ENCODE measurements at places on chromosomes 6 and 20. TPM values are rescaled to one million over a fixed set of nuclear protein-coding genes. Genes with fewer than 3 reads are reported as not detected.

DNA sequence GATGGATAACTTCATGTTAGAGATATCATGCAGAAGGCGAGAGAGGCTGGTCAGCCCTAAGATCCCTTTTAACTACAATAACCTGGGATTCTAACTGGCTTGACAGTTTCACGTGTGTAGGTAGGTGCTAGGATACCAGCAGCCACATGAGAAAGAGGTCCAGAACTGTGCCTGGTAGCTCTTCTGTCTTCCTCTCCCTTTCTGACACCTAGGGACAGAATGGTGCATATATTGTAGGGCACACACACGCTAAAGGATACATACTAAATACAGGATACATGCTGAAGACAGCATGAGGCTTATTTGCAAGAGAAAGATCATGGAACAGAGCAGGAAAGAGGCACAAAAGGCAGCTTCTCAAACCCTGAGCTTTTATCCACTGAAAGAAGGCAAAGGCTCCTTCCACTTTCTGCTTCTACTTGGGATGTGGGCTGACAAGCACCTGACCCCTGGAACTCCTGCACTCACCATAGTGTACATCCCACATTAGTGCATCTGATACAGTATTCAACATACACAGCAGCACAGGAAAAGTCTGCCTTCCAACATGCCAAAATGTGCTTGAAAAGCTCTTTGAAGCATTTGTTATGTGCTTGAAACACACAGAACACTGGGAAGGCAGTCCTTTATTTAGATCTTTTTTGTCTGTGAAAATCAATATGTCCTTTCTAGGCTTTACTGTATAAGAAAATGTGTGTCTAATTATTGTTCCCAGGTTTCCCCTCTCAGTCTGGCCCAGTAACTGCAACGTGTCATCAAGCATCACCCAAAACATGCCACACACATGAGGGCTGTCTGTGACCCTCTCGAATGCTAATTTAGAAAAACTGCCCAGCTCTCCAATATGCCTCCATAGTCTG, 3.2 kb downstream of the SLC22A23 start:
- no peak for DNase-seq

DNA sequence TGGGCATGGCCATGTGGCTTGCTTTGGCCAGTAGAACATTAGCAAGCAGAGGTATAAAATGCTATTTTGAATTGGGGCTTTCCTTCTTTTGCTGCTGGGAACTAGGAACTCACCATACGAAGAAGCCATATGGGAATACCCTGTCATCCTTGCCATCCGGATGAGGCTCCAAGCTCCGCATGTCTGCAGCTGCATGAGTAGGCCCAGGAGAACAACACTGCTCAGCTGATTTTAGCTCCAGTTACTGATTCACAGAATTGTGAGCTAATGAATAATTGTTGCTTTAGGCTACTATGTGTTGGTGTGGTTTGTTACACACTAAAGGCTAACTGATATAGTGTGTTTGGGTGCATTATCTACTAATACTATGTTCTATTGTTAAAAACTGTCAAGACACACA, 2.7 kb upstream of the PLCB4 start:
- no peak for DNase-seq

- DNase-seq = no peak
These were observed 27.0 kb upstream of the ANKEF1 start for GRCh38 chr20:10007747-10008146.

DNA sequence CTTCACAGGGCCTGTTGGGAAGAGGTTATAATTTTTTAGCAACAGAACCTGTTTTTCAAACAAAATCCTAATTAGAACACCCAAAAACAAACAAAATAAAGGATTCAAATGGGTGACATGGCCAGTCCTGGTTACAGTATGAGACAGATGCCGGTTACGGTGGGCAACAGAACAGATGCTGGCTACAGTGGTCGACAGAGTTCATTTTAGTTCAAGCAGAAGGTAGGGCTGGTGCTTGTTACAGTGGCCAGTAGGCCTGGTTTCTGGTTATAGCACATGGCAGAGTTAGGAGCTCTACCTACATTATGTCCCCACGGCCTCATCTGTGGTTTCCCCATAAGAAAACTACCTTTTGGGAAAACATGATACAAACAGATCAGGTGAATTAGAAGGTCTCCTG, 327.7 kb downstream of the LAMA2 start:
- DNase-seq = no peak

FAM217A gene
- total RNA-seq = not detected

MGME1 gene
- total RNA-seq = 26.7 TPM

HLA-DQA1 gene
- not detected for total RNA-seq

TRIM40 gene
- not detected for total RNA-seq

All from mesothelial cell of epicardium (in vitro differentiated cells).